Activated CD4-positive, CD25-positive, alpha-beta regulatory T cell (primary cell): ENCODE measurements at places on chromosomes 13 and 19.
A peak's percentile ranks its signal among the peaks of the same experiment; 100 is the strongest.

DNA sequence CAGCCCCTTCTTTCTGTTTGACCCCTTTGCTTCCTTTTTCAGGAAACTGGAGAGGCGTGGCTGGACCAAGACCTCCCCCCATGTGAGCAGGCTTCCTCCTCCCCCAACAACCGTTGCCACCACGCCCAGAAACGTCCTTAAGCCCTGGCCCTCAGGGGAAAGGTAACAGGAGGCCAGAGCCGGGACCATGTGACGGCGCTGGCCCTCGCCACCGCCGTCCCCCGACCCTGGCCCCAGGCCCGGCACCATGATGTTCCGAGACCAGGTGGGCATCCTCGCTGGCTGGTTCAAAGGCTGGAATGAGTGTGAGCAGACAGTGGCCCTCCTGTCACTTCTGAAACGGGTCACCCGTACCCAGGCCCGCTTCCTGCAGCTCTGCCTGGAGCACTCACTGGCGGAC, 14.4 kb downstream of the SAMD4B start:
- DNase-seq: no peak

DNA sequence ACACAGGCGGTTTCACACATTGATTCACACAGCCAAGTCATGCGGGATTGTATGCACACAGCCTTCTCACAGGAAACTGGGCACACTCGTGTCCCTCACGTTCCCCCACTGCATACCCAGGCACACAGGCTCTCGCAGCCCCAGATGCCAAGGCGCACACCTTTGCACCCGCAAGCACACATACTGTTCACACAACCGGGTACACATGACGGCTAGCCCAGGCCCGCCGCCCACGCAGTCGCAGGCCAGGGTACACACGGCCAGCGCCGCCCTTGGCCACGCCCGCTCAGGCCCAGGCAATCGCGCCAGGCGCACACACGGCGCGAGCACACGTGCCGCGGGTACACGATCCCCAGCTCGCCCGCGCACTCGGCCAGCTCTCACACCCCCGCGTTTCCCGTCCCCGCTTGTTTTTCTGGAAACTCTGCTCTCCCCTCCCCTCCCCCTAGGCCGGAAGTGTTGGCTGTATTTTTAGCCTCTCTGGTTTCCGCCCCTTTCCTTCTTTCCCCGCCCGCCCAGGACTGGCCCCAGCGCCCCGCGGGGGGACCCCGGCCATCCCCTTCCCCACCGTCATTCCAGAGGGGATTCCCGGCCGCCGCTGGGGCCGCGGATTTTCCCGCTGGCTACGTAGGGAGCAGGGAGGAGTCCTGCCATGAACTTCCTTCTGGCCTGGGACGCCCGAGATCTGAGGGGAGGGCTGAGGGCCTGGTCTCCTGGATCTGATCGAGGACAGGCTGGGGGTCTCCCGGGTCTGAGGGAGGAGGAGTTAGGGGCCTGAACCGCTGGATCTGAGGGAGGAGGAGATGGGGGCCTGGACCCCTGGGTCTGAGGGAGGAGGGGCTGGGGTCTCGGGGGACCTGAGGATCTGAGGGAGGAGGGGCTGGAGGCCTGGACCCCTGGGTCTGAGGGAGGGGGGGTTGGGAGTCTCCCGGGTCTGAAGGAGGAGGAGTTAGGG, 4.0 kb upstream of the ZFP36 start:
- peak; percentile 61 for DNase-seq

- no peak for DNase-seq
Measured at GRCh38 chr13:74839656-74840055, 642.3 kb downstream of the TBC1D4 start.

DNA sequence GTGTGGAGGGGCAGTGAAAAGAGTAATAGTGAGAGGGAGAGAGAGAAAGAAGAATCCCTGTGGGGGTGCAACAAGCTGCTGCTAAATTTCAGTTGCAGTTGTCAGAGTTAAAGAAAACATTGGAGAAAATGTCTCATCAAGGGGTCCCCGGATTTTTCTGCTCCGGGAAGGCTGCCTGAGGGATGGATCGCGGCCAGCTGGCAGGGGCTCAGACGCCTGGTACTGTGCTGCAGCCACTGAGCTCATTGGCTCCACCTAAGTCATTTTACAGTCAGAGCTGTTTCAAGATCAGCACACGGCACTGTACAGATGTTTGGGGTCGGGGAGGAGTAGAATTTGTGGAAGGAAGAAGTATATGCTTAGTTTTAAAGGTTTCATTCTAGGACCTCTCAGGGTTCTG, 106.2 kb downstream of the SHISA2 start:
- DNase-seq: no peak

GRCh38 chr13:45280751-45281634, 60.0 kb downstream of the TPT1 start:
- DNase-seq: peak; percentile 7

GRCh38 chr13:44759384-44760360, 183.5 kb upstream of the TSC22D1 start:
- DNase-seq: no peak

- DNase-seq: no peak
Measured at GRCh38 chr13:38730332-38730731, 43.5 kb downstream of the FREM2 start.

GRCh38 chr19:44847144-44848035, 1.3 kb downstream of the NECTIN2 start:
- DNase-seq: no peak

GRCh38 chr13:40979232-40979631, 39.9 kb downstream of the ELF1 start:
- DNase-seq: no peak

DNA sequence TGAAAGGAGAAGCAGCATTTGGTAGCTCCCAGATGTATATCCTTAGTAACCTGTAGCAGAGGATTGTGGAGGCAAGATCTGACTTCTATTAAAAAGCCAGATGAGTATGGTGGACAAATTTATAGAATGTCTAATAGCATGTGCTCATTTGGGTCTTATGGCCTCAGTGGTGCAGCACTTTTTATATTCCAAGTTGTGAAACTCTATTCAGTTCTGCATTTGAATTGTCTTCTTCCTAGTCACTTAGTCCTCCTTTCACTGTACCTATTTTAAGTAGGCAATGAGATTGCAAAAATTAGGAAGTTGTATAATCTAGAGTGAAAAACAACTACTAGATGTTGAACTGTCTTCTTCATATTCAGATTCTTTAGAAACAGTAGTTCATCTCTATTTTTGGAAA, 412.5 kb upstream of the PCDH9 start:
- no peak for DNase-seq

GRCh38 chr13:101327871-101328270, 88.4 kb downstream of the NALCN start:
- no peak for DNase-seq

DNA sequence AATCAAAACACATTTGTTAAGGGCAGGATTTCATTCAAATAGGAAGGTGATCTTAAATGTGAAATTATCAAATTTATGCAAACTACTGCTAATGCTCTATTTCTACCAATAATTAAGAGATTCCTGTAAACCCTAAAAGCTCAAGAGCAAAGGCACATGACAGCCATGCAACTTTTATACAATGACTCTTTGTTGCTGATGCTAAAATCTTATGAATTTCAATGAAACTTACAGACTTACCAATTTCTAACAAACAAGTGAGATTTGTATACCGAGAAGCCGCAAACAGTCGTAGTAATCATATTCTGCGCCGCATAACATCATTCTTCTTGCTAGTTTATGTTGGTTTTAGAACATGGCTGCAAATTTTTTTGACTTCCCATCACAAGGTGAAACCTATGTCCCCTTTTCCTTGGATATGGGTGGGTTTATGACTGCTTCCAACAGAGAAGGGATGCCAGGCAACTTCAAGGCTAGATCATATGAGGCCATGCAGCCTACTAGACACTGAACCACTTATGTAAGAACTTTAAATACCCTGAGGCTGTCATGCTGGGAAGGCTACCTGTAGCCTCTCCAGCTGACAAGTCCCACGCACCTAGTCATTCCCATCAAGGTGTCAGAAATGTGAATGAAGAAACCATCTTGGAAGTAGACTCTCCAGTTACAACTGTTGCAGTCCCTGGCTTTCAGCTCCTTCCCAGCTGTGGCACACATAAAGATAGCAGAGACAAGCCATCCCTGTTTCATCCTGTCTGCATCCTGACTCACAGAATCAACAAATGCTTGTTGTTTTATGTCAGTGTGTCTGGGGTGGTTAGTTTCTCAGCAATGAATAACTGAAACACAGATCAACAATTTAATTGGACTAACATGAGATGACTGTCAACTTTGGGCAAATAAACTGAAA, 42.0 kb downstream of the LNX2 start:
- DNase-seq: no peak

DNA sequence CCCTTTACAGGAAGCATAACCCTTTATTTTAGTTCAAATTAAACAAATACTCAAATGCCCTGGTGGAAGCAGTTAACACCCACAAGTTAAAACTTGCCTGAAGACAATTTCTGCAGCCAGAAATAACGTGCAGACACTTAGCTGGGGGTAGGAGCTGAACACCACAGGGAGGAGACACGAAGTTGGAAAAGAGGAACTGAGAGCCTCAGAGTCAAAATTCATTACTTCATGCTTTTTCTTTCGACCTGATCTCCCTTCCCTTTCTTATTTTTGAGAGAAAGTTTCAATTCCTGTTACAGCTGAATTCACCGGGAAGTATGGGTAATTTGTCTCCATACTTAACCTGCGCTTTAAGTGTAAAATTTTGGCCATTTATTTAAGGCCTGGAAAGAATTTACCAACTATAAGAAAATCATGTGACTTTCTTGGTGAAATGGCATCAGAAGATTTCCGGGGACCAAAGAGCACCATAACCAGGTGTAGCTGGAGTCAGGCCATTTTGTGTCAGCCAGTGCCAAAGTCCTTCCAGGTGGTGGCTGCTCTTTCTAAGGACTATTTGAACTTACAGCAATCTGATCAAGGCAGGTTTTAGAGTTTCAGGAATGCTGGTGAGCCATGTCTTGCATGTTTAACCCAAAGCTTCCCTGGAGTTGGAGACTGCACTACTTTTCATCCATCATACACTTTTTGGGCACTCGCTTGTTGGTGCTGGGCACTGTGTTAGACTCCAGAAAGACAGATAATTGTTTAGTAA, 46.5 kb upstream of the RCBTB2 start:
- DNase-seq: no peak

DNA sequence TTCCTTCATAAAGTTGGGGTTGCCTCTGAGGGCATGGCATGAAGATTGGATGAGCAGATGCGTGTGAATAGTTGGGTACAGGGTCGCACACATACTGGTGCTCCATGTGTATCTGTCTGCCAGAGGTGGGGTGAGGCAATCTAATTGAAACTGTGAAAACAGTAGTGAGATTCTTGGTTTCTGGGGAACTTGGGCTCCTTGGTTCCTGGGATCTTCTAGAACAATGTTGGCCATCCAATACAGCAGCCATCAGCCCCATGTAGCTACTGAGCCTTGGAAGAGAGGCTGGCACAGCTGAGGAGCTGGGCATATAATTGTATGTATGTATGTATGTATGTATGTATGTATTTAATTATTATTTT, 616 bp downstream of the FCHO1 start:
- no peak for DNase-seq

DNA sequence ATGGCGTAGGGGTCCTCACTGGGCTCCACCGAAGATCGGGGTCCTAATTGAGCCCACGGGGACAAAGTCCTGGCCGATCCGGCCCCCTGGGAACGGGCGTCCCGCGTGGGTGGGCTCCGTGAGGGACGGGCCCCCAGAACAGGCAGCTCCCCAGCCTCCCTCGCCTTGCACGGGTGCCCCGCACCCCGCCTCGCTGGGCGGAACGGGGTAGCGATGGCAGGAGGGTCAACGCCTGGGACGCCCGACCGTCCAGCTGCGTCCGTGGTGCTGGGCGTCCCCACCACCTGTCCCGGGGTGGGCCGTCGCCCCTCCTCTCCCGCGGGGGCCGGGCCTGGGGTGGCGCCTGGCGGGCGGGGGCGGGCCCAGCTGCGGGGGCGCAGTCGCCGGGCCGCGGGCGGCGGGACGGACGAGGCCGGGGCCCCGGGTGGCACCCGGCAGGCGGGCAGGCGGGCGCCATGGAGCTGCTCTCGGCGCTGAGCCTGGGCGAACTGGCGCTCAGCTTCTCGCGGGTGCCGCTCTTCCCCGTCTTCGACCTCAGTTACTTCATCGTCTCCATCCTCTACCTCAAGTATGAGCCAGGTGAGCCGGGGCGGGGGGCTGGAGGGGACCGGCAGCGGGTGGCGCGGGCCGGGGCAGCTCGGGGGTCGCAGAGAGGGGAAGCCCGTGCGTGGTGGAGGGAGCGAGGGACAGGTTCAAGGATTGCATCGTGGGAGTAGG, at the start of gene TMEM38A:
Gene TMEM38A (plus strand): TSS at position 377 of the 717 bp plus-strand sequence. CDS start 79 bp downstream, at position 456.
- DNase-seq: peak; percentile 33

DNA sequence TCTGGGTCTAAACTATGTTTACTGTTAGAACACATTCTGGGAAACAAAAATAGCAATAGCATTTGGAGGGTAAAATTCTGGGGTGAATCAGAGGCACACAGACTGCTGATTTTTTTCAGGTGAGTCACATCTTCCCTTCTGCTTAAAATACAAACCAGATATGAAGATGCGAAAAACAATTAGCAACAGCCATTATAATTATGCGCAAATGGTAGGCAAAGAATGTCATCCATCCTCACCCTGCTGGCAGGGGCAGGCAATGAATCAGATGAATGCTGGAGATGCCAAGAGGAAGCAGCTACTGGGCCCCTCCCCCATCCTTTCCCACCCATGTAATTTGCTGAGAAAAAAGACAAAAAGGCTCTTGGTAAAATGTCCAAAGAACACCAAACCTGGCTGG, 282.9 kb downstream of the KLF5 start:
- no peak for DNase-seq

GRCh38 chr19:2016041-2016807, 710 bp upstream of the BTBD2 start:
- no peak for DNase-seq

DNA sequence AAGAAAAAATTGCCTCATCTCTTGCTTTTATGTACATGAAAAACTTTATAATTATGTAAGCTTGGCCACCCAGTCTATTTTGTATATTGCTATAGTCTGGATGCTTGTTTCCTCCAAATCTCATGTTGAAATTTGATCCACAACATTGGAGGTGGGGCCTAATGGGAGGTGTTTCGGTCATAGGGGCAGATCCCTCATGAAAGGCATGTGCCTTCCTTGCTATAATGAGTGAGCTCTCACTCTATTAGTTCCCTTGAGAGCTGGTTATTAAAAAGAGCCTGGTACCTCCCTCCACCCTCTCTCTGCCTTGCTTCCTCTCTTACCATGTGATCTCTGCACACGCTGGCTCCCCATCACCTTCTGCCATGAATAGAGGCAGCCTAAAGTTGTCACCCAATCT, 1005.1 kb downstream of the PCDH9 start:
- no peak for DNase-seq

- no peak for DNase-seq
Measured at GRCh38 chr19:18223860-18224524, 2.2 kb downstream of the PDE4C start.

DNA sequence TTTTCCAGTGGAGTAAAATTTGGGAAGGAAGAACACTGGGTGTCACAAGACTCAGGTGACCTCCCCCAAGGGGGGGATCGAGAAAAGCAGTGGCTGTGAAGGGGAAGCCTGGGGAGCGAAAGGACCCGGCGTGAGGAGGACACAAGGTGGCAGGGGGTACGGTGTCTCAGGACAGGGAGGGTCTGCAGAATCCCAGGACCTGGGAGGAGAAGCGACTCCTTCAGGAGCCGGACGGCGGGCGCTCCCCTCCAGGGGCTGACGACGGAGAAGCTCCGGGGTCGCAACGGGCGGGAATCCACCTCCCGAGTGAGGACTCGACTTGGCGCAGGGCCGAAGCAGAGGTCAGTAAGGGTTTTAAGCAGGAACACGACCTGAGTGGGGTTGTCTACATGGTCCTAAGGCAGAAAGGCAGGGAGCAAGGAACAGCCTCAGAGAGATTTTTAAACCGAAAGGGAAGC, 529 bp downstream of the ZNF836 start:
- no peak for DNase-seq

GRCh38 chr19:40989453-40989852, 1.6 kb upstream of the CYP2B6 start:
- DNase-seq: no peak
